ENCODE measurements at places on chromosomes 16 and 17. TPM values are rescaled to one million over a fixed set of nuclear protein-coding genes. Genes with fewer than 3 reads are reported as not detected.

DNA sequence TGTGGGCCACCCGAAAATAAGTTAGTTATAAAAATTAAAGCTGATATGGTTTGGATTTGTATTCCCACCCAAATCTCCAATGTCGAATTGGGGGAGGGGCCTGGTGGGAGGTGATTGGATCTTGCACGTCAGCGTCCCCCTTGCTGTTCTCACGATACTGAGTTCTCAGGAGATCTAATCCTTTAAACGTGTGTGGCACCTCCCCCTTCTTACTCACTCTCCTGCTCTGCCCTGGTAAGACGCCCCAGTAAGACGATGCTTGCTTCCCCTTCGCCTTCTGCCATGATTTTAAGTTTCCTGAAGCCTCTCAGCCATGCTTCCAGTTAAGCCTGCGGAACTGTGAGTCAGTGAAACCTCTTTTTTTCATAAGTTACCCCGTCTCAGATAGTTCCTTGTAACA is 35.4 kb downstream of the SYCE1L start:
- peak; percentile 13 for DNase-seq

Gene ABCA9
- total RNA-seq: 0.31 TPM

- no peak for DNase-seq
These were observed 15.6 kb downstream of the PLEKHG4 start for GRCh38 chr16:67294938-67295361.

Gene PRAC1
- not detected for total RNA-seq

Gene LPO
- not detected for total RNA-seq

DNA sequence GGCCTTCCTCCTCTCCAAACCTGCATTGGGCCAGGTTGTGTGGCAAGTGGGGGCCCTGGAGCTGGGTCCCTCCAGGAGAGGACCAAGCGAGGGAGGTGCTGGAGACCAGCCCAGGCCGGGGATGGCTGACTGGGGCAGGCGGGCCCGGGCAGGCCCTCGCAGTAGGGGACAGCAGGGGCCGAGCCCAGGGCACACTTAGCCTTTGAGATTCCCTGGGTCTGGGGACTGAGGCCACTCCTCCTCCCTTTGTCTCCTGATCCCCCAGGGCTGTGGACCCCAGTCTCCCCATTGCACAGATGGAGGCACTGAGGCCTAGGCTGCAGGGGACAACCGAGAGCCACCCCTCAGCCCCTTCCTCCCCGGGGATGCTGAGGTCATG is 5.2 kb downstream of the FOXJ1 start:
- DNase-seq: no peak

DNA sequence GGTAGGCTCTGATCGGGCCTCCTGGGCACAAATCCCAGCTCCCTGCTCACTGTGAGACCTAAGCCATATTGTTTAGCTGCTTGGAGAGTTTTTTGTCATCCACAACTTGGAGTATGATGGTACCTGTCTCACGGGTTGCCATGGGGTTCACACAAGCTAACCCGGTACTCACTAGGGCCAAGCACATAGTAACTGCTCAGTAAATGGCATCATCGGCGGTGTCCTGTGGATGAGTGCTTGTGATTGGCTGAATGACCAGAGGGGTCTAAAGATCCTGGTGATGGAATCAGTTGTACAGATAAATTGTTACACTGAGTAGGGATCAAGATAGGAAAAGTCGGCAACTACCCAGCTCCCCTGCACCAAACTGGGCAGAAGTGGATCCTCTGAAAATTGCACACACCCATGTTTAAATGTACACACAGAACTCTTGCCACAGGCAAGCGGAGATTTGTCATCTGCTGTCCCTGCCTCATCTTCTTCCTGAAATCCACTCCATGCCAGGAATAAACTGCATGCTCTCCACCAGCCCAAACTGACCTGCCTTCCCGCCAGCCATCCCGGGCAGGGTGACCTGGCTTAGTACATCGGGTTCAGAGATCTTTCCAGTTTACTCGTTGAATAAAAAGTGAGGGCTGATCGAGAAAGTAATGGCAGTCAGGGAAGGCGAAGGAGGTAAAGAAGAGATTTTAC is 6.5 kb downstream of the MAPT start:
- no peak for DNase-seq

DNA sequence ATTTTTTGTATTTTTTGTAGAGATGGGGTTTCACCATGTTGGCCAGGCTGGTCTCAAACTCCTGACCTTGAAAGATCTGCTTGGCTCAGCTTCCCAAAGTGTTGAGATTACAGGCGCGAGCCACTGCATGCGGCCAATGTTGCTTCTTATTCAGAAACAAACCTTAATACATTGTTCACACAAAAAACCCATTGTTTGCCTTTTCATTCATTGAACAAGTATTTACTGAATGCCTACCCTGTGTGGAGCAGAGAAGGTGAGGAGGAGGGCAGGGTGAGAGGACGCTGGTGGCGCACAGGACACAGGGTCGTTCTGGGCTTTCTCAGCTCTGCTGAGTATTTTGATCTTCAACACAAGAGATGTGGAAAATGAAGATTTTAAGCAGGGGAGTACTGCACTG is 8.0 kb upstream of the KRT23 start:
- DNase-seq: no peak

DNA sequence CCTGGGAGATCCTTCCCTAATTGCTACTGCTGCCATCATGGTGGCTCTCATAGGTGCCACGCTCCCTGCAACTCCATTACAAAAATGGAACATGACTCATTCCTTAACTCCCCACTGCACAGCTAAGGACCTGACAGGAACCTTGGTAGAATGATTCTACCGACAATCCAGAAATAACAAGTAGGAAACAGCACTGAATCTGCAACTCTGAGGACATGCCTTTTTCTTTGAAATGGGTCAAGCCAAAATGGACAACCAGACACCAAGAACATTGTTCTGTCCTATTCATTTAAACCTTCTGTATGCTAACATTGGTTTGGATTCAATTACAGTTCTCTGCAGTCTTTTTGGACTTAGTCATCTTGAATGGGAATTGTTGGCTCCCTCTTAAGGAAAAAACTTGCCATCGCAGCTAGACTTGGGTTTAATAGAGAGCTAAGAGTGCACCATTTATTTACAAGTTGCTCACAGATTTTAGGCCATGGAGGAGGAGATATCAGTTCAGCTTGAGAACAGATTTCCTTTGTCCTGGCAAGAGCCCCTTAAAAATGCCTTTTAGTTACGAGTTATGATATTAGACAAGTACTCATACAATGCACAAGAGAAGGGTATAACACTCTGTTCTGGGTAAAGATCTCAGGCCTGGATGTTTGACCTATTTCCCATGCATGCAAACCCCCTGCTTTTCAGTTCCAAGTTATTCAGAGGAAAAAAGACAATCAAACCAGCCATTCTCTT is 20.9 kb upstream of the NSRP1 start:
- peak; percentile 64 for DNase-seq

- no peak for DNase-seq
These were observed 14.0 kb upstream of the CD300LD start for GRCh38 chr17:74606050-74606449.

Gene NOB1
- 75.7 TPM for total RNA-seq

DNA sequence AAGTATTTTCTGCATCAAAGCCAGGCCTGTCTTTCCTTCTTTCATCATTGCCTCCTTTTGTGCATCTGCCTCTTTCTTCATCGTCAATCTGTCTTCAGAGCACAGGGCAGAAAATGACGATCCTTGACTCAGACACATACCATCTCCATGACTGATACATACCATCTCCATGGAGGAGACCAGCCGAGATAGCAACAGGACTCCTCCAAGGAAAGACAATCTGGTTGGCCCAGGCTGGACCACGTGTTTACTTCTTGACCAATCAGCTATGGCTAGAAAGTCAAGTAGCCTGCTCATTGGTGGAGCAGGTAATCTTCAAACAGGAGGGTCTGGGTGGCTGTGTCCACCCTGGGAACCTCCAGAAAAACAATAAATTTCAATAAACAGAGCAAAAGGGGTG is 164.6 kb downstream of the CPPED1 start:
- DNase-seq: peak; percentile 77

Gene CD300E
- not detected for total RNA-seq

Gene NPIPB6
- not detected for total RNA-seq

GRCh38 chr16:58027916-58028455 is 2.4 kb downstream of the MMP15 start:
- no peak for DNase-seq

DNA sequence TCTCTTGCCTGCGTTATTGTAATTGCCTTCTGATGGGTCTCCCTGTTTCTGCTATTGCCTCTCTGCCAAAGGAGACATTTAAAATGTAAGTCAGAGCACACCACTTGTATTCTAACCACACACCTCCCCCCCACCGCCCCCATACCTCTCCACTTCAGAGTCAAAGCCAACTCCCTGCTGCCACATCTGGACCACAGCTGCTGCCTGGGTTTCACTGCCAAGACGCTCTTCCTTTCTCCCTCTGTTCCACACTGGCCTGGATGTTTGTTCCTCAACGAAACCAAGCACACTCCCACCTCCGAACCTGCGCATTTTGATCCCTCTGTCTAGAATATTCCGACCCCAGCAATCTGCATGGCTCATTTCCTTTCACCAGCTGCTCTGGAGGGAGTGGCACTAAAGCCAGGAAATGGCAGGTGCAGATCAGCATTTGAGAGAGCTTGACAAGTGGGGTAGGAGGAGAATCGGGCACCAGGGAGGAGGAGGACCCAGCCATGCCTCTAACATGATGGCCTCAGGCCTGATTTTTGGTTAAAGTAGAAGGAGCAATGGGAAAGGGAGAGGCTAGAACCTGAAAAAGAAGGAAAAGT is 92.4 kb upstream of the HS3ST2 start:
- DNase-seq: no peak

DNA sequence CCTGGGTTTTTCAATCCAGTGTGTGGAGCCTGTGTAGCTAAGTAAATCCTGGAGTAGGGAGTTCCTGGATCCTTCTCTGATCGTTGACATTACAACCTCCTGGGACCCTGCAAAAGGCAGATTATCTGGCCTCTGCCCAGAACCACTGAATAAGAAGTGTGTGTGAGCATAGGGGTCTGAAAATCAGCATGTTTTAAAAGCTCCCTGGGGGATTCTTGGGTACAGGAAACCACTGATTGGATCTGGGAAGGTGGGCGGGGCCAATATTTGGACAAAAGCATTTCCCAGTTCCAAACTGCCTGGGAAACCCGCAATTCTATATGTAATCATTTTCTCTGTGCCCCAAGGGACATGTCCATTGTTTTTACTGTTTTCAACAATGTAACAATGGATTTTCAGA is 27.2 kb upstream of the BEAN1 start:
- DNase-seq: no peak

Measured in mammary epithelial cell (primary cell).